ENCODE measurements at places on chromosomes 1 and 21.

GRCh38 chr1:85049735-85050166 lies 1.5 kb upstream of the MCOLN3 start:
- peak; percentile 52 for DNase-seq

DNA sequence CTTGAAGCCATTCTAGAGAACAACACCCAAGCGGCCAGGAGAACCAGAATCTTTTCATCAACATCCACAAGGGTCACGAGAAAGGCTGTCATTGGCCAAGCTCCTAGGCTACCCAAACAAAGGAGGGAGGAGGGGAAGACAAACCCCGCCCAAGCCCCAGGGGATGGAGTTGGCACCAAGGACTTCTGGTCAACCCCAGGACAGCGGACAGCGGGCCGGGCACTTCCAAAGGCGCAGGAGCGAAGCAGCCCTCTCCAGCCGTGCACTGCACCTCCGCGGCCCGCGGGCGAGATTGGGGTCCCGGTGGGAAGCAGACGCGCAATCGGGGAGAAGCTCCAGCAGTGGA lies at the start of gene CLIC6:
Gene CLIC6, plus strand, starts transcription at position 192 of the 346 bp plus-strand sequence. CDS start 395 bp downstream, outside the sequence.
- DNase-seq = peak; percentile 69

- DNase-seq = no peak
Observed at GRCh38 chr1:230274254-230274653, 151.9 kb downstream of the PGBD5 start.

- no peak for DNase-seq
Observed at GRCh38 chr1:192376374-192376773, 59.6 kb downstream of the RGS21 start.

DNA sequence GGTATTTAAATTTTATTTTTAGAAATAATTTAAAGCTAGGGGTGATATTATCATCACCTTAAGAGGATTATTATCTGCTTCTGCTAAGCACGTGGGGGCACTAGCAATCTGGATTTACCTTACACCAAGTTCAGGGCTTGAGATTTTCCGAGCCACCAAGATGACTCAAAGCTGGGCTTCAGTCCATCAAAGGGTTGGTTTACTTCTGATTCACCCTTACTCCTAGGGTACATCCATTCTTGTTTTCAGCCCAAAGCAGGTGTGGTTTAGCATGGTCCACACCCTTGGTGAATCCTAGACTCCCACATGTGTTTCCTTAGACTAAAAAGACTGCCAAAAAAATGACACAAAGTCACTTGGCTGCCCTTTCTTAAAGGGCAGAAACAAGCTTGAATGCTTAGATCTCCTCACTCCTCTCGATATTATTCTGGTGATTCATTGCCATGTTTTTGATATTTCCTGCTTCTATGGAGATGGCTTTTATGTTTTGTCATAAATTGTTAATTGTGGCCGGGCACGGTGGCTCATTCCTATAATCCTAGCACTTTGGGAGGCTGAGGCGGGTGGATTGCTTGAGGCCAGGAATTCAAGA lies 9.8 kb upstream of the PRSS38 start:
- no peak for DNase-seq

DNA sequence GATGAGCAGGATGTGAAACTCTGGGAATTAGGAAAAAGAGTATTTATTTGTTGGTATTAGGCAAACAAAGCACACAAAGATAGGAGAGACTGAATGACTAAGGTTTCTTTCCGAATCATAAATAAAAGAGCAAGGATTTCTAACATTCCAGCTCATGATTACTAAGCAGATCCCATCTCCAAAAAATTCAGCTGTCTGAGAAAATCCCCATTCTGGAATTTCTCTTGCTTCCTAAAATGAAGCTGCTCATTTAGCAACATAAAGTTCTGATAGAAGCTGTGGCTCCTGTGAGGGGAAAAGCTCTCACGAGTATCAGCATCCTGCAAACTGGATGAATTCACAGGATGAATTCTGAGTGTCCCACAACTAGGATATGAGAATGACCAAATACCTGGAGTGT lies 6.7 kb upstream of the SH2D5 start:
- DNase-seq = no peak

- no peak for DNase-seq
Observed at GRCh38 chr1:78668427-78668826, 18.8 kb downstream of the IFI44 start.

- peak; percentile 58 for DNase-seq
Observed at GRCh38 chr1:170114906-170115305, 30.9 kb upstream of the NTMT2 start.

GRCh38 chr21:44884097-44884496 lies 10.6 kb upstream of the PTTG1IP start:
- DNase-seq = no peak

DNA sequence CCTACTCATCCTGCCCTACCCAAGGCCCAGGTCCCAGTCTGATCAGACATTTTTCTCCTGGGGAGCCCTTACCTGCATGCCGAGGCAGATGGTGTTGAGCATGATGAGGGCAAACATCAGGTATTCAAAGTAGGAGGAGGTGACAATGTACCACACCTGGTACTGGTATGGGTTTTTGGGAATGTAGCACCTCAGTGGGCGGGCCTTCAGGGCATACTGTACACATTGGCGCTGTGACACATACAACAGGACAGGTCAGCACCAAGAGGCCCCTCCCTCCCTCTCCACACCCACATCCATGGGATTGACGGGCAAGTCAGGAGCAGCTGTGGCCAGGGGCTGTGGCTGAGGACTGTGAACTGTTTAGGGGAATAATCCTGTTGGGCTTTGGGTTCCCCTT lies 37.1 kb upstream of the KIF21B start:
- no peak for DNase-seq

- DNase-seq = no peak
Observed at GRCh38 chr1:68162761-68163160, 69.6 kb downstream of the WLS start.

DNA sequence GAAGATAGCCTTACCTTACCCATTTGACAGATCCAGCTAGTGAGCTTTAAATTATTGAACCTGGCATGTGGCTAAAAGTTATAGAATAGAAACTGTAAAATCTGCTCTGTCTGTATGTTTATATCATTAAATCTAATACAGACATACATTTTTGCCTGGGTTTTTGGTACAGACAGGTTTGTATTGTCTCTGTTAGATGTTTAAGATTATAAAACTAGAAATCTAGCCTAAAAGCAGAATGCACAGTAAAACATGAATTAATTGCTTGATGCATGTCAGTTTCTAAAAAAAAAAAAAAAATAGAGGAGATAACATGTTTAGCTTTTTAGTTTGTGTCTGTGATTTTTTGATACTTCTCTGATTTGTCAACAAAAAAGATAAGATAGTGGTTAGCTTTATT lies 477.6 kb upstream of the LRRC7 start:
- DNase-seq = no peak

DNA sequence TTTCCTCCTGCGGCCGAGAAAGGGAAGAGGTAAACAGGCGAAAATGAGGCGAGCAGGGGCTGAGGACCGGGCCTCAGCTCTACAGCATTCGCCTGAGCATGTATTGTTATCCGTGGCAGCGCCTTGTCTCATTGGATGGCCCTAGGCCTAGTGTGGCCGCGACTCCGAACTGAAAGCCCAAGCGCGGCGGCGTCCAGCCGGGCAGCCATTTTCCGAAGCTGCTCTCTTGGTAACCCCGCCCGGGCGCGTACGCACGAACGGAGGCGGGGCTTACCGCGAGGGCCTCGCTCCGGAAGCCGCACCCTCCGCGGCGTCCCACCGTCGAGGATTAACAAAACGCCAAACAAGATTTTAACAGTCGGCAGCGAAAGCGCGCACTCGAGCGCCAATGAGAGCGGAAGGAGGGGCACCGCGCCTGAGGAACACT lies 797 bp upstream of the USP1 start:
- DNase-seq = peak; percentile 100

GRCh38 chr1:21338573-21339355 lies 48.5 kb upstream of the ECE1 start:
- DNase-seq = no peak

GRCh38 chr1:94382201-94382600 lies 36.0 kb upstream of the ABCD3 start:
- DNase-seq = no peak

DNA sequence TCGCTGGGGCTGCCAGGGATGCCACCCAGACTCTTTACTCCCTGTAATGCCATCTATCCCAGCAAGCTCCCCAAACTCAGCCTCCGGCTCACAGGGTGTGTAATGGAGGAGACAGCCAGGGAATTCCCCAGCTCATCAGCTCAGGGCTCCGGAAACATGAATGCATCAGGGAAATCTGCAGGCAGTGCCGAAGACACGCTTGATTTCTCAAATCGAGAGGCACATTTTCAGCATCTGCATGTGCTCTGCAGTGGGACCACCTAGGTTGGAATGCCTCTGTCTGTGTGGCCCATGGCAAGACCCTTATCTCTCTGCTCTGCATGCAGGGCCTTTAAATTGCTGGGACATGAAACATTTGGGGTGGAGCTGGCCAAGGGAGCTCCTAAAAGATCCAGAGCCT lies 170.1 kb downstream of the TRABD2B start:
- no peak for DNase-seq

GRCh38 chr1:244113532-244114320 lies 62.6 kb downstream of the ZBTB18 start:
- no peak for DNase-seq

- DNase-seq = no peak
Observed at GRCh38 chr1:223775054-223775453, 62.7 kb downstream of the CAPN2 start.

DNA sequence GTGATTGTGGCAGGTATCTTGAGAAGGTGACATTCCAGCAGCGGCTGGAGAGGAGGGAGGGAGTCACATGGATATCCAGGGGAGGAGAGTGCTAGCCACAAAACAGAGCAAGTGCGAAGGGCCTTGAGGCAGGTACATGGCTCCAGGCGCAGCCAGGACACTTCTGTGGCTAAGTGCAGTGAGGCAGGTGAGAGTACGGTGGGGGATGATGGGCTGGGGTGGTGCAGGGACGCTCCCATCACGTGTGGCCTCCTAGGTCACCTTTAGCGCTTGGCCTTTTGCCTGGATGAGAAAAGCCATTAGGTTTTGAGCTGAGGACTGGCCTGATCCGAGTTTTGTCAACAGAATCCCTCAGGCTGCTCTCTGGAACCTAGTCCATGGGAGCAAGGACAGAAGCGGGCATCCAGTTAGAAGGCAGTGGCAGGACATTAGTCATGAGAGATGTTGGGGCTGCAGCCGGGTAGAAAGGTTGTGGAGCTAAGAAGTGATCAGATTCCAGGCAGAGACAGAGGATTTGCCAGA lies 31.6 kb downstream of the SMYD2 start:
- no peak for DNase-seq

GRCh38 chr1:26212726-26213125 lies 21.3 kb upstream of the CEP85 start:
- DNase-seq = no peak

DNA sequence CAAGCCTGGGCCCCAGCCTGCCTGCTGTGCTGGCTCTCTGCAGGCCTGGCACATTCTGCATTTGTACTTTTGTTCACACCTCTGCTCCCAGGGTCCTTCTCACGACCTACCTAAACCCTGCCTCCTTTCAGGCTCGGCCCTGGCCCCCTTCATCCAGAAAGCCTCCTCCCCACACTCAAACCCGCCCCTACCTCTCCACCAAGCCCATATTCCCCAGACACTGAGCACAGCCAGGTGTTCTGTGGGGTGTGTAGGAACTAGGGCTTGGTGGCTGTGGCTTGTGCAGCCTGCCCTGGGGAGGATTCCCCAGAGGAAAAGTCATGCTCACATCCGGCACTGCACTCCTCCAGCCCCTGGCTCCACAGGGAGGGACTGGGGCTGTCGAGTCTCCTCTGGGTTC lies 8.2 kb upstream of the MIXL1 start:
- no peak for DNase-seq

DNA sequence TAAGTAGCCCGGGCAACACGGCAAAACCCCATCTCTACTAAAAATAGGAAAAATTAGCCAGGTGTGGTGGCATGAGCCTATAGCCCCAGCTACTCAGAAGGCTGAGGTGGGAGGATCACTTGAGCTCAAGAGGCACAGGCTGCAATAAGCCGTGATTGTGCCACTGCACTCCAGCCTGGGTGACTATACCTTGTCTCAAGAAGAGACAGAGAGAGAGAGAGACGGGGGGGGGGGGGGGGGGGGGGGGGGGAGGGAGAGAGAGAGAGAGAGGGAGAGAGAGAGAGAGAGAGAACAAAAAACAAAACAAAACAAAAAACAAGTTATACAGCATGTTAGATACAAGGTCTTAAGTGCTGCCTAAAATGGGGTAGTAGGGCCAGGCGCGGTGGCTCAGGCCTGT lies 77.8 kb upstream of the ZNF281 start:
- no peak for DNase-seq

DNA sequence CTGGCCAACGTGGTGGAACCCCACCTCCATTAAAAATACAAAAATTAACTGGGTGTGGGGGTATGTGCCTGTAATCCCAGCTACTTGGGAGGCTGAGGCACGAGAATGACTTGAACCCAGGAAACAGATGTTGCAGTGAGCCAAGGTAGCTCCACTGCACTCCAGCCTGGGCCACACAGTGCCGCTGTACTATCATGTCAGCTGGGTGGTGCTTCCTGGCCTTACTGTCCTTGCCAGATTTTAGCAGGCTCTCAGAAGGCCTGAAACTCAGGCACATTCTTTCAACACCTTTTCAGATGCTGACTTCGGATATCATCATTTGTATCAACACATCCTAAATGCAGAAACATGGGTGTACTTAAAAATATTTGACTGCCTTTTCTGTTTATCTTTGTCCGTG lies 31.6 kb upstream of the NBL1 start:
- no peak for DNase-seq

GRCh38 chr1:98179151-98179773 lies 258.4 kb upstream of the DPYD start:
- DNase-seq = no peak

GRCh38 chr1:31417148-31417547 lies 4.1 kb downstream of the SERINC2 start:
- DNase-seq = no peak

DNA sequence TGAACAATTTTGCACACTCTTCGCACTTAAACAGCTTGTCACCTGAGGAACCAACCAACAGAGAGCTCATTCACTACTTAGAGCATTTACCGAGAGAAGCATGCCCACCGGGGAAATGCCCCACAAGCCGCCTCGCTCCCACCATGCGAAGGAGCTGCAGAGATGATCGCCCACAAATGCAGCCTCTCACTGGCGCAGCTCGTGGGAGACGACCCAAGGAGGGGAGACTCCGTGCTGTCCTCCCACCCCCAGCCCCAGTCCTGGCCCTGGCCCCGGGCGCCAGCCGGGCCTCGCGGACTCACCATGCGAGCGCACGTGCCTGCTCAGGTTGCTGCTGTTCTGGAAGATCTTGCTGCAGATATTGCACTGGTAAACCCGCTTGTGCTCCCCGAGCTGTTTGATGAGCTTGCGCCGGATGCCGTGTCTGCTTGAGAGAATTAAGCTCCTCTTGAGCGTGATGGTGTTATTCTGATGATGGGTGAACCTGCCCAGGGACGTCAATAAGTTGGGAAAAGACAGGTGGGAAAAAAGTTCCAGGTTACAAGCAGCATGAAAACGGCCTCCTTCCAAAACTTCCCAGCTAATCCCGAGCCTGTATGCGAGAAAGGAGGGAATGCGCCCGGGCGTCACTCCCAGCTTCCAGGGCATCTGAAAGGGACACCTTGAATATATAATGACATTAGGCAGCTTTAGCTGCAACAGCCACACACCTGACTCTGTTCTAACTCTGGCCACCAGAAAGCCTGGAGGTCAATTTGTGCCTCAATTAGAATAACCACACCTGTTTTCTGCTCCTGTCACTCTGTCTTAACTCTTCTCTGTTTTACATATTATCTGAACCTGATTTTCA lies 42.8 kb downstream of the PRDM15 start:
- DNase-seq = no peak

Measured in kidney (tissue), 22 donors.